Spinal cord (tissue), 10 donors: ENCODE measurements at places on chromosomes 7 and 10.

- no peak overlapping the region for H3K27ac ChIP-seq
- H3K27me3 ChIP-seq: no peaks in the 10 kb centered on the region
- H3K4me1 ChIP-seq: peaks cover 10% of the 10 kb centered on the region
- H3K36me3 ChIP-seq: peaks cover 4% of the 10 kb centered on the region
- DNase-seq: no peak
- no peak overlapping the region for H3K4me3 ChIP-seq
These were observed 186.4 kb downstream of the PLXDC2 start for GRCh38 chr10:20002657-20003056.

GRCh38 chr7:29424984-29425309, 138.7 kb upstream of the PRR15 start:
- H3K27ac ChIP-seq: no peak overlapping the region
- DNase-seq: no peak
- no peaks in the 10 kb centered on the region for H3K4me1 ChIP-seq
- no peaks in the 10 kb centered on the region for H3K36me3 ChIP-seq
- H3K4me3 ChIP-seq: no peak overlapping the region

- no peak overlapping the region for H3K27ac ChIP-seq
- no peak for DNase-seq
- no peaks in the 10 kb centered on the region for H3K4me1 ChIP-seq
- H3K4me3 ChIP-seq: no peak overlapping the region
These were observed 23.7 kb downstream of the SPAG6 start for GRCh38 chr10:22368981-22369380.

- no peak for DNase-seq
- H3K27ac ChIP-seq: no peak overlapping the region
- no peak overlapping the region for H3K4me3 ChIP-seq
These were observed 3.7 kb downstream of the GPR26 start for GRCh38 chr10:123669886-123670285.

GRCh38 chr7:140623980-140624379, 16.6 kb downstream of the DENND2A start:
- H3K36me3 ChIP-seq: peaks cover 15% of the 10 kb centered on the region
- H3K4me1 ChIP-seq: peaks cover 20% of the 10 kb centered on the region
- peak; percentile 24 for DNase-seq

GRCh38 chr10:128575761-128576160, 449.5 kb upstream of the MKI67 start:
- H3K27ac ChIP-seq: no peak overlapping the region
- no peaks in the 10 kb centered on the region for H3K27me3 ChIP-seq
- H3K4me1 ChIP-seq: peaks cover 20% of the 10 kb centered on the region

GRCh38 chr10:113226399-113226798, 276.4 kb downstream of the TCF7L2 start:
- DNase-seq: no peak
- no peaks in the 10 kb centered on the region for H3K27me3 ChIP-seq
- H3K4me3 ChIP-seq: no peak overlapping the region
- H3K27ac ChIP-seq: no peak overlapping the region
- H3K36me3 ChIP-seq: no peaks in the 10 kb centered on the region

- H3K4me1 ChIP-seq: no peaks in the 10 kb centered on the region
- DNase-seq: no peak
- H3K27me3 ChIP-seq: no peaks in the 10 kb centered on the region
- no peak overlapping the region for H3K4me3 ChIP-seq
- no peak overlapping the region for H3K27ac ChIP-seq
- no peaks in the 10 kb centered on the region for H3K36me3 ChIP-seq
These were observed 725.1 kb downstream of the SORCS1 start for GRCh38 chr10:106439366-106439765.

- H3K4me3 ChIP-seq: no peak overlapping the region
- DNase-seq: no peak
- H3K4me1 ChIP-seq: no peaks in the 10 kb centered on the region
- H3K36me3 ChIP-seq: no peaks in the 10 kb centered on the region
These were observed 32.2 kb downstream of the LRRC72 start for GRCh38 chr7:16558761-16559302.

- H3K27ac ChIP-seq: no peak overlapping the region
- H3K27me3 ChIP-seq: no peaks in the 10 kb centered on the region
- no peaks in the 10 kb centered on the region for H3K36me3 ChIP-seq
- DNase-seq: no peak
- no peaks in the 10 kb centered on the region for H3K4me1 ChIP-seq
These were observed 99.0 kb downstream of the ADRA2A start for GRCh38 chr10:111175787-111176186.

DNA sequence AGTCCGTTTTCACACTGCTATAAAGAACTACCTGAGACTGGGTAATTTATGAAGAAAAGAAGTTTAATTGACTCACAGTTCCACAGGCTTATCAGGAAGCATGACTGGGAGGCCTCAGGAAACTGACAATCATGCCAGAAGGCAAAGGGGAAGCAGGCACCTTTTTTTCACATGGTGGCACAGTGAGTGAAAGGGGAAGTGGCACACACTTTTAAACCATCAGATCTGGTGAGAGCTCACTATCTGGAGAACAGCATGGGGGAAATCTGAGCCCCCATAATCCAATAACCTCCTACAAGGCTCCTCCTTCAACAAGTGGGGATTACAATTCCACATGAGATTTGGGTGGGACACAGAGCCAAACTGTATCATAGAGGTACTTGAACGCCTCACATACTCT, 30.0 kb downstream of the AGR3 start:
- no peak for DNase-seq
- no peak overlapping the region for H3K27ac ChIP-seq
- H3K4me1 ChIP-seq: peaks cover 2% of the 10 kb centered on the region
- H3K27me3 ChIP-seq: no peaks in the 10 kb centered on the region
- no peaks in the 10 kb centered on the region for H3K36me3 ChIP-seq
- no peak overlapping the region for H3K4me3 ChIP-seq

- no peak for DNase-seq
- no peaks in the 10 kb centered on the region for H3K27me3 ChIP-seq
- H3K4me1 ChIP-seq: peaks cover 9% of the 10 kb centered on the region
- no peak overlapping the region for H3K4me3 ChIP-seq
These were observed 111.6 kb downstream of the PKD1L1 start for GRCh38 chr7:47836503-47837202.

GRCh38 chr10:33122014-33122809, 164.2 kb upstream of the ITGB1 start:
- H3K27me3 ChIP-seq: peaks cover 4% of the 10 kb centered on the region
- DNase-seq: peak; percentile 65
- no peaks in the 10 kb centered on the region for H3K36me3 ChIP-seq
- H3K4me1 ChIP-seq: peaks cover 11% of the 10 kb centered on the region

DNA sequence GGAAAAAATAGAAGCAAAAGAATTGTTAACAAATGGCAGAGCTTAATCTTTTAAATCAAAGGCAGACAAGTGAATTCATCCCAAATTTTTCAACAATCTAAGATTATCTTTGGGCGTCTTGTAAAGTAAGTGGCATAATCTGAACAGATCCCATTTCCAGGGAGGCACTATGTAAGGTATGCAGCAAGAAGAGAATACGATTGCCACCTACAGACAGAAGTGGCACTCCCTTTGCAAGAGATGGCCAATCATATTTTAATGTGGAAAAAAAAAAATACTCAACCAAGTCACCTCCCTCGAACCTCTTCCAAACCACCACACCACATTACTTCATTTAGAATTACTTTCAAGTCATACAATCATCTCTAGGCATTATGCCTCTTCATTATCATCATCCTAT, 4.0 kb downstream of the GFRA1 start:
- H3K4me1 ChIP-seq: peaks cover 27% of the 10 kb centered on the region
- no peak overlapping the region for H3K27ac ChIP-seq
- peaks cover 14% of the 10 kb centered on the region for H3K36me3 ChIP-seq
- H3K4me3 ChIP-seq: no peak overlapping the region
- DNase-seq: no peak

DNA sequence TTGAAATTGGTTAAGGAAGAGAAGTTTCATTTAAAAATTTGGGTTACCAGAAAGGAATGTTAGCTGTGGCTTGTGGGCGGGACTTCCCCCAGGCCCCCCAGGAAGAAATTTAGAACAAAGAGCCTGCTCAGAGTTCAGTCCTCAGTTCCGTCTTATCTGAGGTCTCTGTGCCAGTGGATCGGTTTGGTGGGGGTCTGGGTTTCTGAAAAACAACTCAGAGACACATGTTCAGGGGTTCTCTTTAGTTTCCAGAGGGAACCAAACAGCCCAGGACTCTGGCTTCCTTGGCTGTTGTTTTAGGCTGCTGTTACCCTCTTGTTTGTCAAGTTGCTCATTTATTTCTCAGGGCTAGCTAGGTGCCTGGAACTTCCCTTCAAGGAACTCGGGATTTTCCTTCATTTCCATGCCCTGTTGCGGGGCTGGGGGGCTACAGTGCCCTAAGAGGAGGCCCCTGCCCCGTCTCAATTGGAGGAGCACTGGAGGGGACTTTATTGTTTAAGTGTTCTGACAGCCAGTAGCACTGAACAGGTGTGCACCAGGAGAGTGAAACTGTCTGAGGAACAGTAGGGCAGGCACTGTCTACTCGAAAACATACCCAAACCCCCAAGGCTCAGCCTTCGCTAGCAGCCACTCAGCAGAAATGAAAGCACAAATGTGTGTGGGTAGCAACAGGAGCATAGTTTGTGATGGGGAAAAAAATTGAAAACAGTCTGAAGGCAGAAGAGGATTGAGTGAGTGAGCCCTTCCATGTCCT, 59.9 kb downstream of the ALOX5 start:
- H3K27me3 ChIP-seq: no peaks in the 10 kb centered on the region
- H3K36me3 ChIP-seq: no peaks in the 10 kb centered on the region
- H3K4me3 ChIP-seq: no peak overlapping the region
- DNase-seq: no peak
- peaks cover under 1% of the 10 kb centered on the region for H3K4me1 ChIP-seq

DNA sequence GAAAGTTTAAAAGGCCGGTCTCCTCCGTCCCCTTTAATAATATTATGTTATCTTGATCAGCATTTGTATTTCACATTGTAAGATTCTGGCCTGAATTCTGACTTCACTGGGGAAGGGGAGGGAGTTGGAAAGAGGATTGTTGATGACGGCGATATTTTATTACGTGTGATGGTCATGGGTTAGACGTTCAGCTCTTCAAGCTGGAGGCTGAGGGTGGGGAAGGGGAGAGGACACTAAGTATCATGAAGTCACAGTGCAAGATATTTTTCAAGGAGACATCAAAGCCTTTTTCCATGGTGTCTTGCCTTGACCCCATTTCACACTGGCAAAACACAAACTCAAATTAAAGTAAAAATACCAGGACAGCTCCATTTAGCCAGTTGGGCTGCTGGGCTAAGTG, 126.7 kb downstream of the WDR11 start:
- H3K4me1 ChIP-seq: peaks cover 15% of the 10 kb centered on the region
- DNase-seq: no peak
- H3K27ac ChIP-seq: no peak overlapping the region
- H3K4me3 ChIP-seq: no peak overlapping the region
- H3K27me3 ChIP-seq: peaks cover 12% of the 10 kb centered on the region

DNA sequence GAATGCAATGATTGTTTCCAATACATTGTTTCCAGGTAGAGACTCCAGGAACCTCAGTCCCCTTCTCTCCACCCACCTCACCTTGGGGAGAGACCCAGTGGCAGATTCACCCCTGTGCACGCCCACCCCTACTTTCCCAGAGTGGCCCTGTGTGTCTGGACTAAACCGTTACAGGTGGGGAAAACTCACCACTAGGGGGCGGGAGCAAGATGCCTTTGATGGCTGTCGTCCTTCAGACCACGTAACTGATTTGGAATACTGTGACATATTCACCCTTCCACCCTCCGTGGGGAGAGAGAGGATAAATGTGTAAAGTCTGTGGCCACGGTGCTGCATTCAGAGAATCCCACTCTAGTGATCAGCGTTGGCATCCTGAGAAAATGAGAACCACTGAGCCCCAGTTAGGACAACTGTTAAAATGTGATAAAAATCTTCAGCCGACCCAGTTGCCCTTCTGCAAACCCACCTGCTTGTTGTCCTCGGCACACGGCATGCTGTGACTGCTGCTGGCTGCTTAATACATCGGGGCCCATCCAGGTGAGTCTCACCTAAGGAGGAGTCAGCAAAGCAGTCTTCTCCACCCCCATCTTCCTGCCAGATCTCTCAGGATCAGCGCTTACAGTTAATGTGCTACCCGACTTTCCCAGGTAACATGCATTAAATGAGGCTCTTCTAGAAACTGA, 41.5 kb upstream of the NMT2 start:
- peaks cover 39% of the 10 kb centered on the region for H3K36me3 ChIP-seq
- peaks cover 7% of the 10 kb centered on the region for H3K4me1 ChIP-seq
- H3K27me3 ChIP-seq: no peaks in the 10 kb centered on the region
- DNase-seq: peak; percentile 57
- H3K27ac ChIP-seq: no peak overlapping the region
- H3K4me3 ChIP-seq: no peak overlapping the region

DNA sequence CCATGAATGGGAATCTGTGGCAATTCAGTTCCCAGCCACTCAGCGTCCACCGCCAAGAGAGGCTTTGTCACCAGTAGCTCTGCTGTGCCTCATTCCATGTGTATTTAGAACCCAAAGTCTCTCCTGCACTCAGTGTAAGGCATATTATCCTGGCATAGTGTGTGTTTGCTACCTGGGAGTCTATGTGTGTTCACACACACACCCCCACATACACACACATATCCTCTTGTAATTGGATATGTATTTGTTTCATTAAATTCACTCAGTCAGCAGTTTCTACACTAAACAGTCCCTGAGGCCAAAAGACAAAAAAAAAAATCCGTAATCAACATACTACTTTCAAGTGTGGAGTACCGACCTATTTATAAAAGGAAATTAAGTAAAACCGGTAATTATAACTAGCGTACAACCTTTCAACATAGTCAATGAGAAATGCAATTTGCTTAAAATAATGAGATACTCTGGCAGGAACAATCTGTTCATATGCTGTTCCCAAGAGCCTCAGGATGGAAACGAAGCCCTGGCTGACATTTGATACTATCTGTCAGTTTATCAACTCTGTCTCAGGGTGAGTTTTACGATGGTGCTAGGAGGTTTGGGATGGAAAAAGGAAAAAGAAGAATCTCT, 425.8 kb upstream of the CELF2 start:
- no peaks in the 10 kb centered on the region for H3K4me1 ChIP-seq
- no peak for DNase-seq
- H3K4me3 ChIP-seq: no peak overlapping the region
- H3K27me3 ChIP-seq: no peaks in the 10 kb centered on the region
- no peaks in the 10 kb centered on the region for H3K36me3 ChIP-seq
- H3K27ac ChIP-seq: no peak overlapping the region

DNA sequence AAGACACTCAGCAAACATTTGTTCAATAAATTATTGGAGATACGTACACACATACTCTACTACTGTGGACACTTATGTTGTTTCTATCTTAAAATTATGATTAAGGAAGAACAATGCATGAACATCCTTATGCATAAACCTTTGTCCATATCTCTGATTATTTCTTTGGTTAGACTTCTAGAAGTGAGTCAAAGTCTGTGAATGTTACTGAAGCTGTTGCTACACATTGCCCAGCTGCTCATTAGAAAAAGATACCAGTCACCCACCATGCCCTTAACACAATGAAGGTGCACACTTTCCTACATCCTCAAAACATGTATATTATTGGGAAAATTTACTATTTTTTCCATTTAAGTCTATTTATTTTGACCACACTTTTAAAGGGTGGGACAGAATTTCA, 1.4 kb upstream of the CLRN3 start:
- no peak overlapping the region for H3K4me3 ChIP-seq
- no peak for DNase-seq
- H3K36me3 ChIP-seq: no peaks in the 10 kb centered on the region
- no peaks in the 10 kb centered on the region for H3K27me3 ChIP-seq

GRCh38 chr7:91019686-91020385, 244.4 kb upstream of the FZD1 start:
- no peaks in the 10 kb centered on the region for H3K27me3 ChIP-seq
- H3K27ac ChIP-seq: no peak overlapping the region
- H3K36me3 ChIP-seq: no peaks in the 10 kb centered on the region
- no peak overlapping the region for H3K4me3 ChIP-seq
- H3K4me1 ChIP-seq: no peaks in the 10 kb centered on the region
